ENCODE measurements at places on chromosomes 12 and 14.
A peak's percentile ranks its signal among the peaks of the same experiment; 100 is the strongest.

GRCh38 chr12:62512901-62513300, 46.3 kb downstream of the MON2 start:
- no peak for DNase-seq

GRCh38 chr12:50390316-50390741, 6.1 kb downstream of the FAM186A start:
- DNase-seq = peak; percentile 67

GRCh38 chr12:41514907-41515306, 326.8 kb downstream of the PDZRN4 start:
- no peak for DNase-seq

GRCh38 chr14:94391281-94391975, 3.0 kb upstream of the SERPINA1 start:
- DNase-seq = no peak

DNA sequence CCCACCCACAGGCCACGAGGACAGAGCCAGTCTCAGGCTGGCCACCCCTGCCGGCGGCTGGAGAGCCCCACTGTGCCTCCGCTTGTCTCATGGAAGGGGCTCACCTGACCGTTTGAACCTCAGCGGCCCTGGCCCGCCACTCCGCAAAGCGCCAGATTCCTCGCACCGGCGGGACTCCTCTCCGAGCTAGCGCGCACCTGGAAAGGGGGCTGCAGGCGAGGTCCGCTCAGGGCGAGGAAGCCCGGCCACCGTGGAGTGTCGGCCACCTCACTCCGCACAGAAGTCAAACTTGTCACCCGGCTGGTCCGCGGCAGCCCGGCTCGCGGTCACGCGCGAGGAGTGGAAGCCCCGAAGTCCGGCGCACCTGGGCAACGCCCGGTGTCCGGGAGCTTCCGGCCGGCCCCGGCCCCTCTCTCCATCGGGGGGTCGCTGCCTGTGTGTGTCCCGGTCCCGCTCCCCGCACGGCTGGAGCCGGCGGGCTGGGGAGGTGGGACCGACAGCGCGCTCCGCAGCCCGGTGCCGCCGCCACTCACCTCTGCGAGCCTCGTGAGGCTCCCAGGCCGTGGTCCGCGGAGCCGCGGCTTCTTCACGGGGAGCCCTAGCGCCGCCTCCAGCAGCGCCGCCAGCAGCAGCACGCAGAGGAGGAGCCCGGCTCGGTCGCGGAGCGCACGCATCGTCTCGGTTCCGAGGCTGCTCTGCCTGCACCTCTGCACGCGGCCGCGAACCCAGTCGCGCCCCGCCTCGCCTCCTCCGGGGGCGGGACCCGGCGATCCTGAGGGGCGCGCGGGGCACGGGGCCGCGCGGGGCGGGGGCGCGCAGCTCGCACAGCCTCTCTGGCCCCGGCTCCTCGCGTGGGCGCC, at the start of gene ISM2:
TSS of gene ISM2 (minus strand) at position 697 of the 860 bp plus-strand sequence. CDS start at position 674, 23 bp downstream.
- DNase-seq = no peak

- DNase-seq = peak; percentile 83
Measured at GRCh38 chr12:55926738-55927587, 731 bp downstream of the PYM1 start.

DNA sequence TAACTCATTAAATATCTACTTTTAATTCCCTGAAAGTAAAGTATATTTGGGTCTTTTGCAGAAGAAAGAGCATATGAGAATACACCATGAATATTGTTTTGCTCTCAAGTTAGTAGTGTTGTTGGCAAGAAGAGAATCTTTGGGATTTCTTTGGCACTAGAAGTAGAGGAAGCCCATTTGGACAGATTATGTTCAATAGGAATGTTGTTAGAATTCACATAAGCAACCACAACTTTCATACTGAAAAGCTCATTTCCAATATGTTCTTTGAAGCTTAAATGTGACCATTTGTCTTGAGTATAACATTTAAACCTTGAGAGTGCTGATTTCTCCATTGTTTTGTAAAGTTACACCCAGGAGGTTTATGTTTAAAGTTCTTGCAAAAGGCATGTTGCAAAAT, 37.6 kb downstream of the PLEKHG7 start:
- no peak for DNase-seq

DNA sequence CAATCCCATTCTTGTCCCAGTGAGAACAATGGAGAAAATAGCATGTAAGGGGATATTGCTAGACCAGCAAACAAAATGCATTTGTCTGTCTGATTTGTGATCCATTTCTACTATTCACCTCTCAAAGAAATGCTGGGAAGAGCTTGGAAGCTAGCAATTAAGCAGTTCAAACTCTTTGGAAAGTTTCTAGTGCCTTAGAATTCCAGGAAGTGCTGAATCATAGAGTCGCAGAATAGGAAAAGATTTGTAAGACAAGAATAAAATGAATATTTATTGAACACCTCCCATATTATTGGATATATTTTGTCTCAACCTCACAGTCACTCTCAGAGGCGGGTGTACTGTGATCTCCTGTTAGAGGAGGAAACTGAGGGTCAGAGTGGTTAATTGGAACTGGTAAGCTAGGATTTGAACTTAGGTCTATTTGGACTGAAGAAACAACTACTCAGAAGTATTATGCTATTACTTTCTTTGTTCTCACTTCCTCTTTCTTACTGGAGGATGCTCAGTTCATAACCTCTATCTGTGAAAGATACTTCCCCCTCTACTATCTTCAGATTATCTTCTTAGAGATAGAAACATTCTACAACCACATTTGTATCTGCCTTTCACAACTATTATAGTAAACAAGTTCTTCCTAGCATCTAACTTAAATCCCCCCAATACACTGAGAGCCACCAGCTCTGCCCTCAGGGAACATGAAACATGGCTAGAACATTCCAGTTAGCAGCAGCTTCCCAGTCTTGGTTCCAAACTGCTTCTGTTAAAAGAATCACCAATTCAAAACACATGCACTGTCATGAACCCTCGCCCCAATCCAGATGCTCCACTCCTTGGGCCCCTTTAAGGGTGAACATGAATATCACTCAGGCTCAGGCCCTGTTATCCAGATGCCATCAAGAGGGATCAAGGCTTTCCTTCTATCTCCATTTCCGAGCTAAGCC, 64.2 kb downstream of the DRAM1 start:
- DNase-seq = peak; percentile 21

GRCh38 chr14:60346706-60347105, 97.7 kb downstream of the PPM1A start:
- DNase-seq = no peak

- no peak for DNase-seq
Measured at GRCh38 chr14:56180754-56181542, 62.7 kb downstream of the PELI2 start.

DNA sequence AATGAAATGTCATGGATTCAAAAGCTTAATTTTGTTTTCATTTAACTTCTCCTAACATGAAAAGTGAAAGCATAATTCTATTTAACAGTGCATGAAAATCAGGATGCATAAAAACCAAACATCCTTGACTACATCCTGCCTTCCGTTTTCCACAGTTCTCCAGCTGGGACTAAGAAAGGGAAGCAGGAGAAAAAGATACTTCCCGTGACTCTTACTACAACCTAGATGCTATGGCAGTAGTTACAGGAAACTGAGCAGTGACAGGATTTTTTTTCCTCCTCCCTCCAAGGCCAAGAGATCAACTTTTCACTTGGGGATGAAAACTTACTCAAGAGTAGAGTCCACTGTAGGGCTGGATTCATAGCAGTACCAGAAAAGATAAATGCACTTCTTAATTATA, 2.6 kb downstream of the EXOC5 start:
- peak; percentile 4 for DNase-seq

GRCh38 chr14:60925286-60925685, 55.6 kb downstream of the TRMT5 start:
- no peak for DNase-seq

DNA sequence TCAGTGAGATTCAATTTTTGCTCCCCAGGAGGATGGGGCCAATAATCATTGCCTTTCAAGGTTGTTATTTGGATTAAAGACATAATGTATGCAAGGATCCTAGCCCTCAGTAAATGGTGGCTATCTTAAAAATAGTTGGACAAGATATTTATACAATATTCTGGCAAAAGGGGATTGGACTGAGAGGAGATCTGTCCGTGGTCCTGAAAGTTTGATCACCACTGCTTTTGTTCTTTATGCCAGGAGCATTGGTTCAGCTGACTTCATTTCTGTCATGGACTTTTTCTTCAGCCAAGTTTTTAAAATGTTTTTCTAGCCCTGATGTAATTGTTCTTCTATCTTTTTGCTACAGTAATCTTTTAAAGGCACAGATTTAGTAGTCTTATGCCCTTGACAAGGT, 70.2 kb upstream of the TCL1A start:
- DNase-seq = peak; percentile 8

- peak; percentile 44 for DNase-seq
Measured at GRCh38 chr12:84661786-84662185, 250.8 kb downstream of the SLC6A15 start.

- DNase-seq = no peak
Measured at GRCh38 chr12:47741340-47741703, 16.0 kb upstream of the ENDOU start.

- DNase-seq = no peak
Measured at GRCh38 chr14:105316577-105316941, 2.0 kb downstream of the PACS2 start.

DNA sequence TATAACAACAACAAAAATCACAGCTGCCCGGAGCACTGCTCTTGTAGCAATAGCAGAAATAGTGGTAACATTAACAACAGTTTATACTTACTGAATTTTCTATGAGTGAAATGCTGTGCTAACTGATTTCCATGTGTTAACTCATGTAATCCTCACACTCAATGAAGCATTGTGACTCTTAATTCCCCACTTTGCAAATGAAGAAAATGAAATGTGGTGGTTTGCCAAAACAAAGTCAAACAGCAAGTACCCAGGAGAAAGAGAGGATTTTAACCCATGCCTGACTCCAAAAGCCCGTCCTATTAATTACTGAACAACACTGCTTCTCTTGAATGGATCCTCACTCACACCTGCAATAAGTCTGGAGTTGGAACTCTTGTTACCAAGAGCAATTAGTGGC, 123.5 kb downstream of the MED13L start:
- DNase-seq = no peak

GRCh38 chr12:66446276-66446675, 144.0 kb downstream of the HELB start:
- no peak for DNase-seq

DNA sequence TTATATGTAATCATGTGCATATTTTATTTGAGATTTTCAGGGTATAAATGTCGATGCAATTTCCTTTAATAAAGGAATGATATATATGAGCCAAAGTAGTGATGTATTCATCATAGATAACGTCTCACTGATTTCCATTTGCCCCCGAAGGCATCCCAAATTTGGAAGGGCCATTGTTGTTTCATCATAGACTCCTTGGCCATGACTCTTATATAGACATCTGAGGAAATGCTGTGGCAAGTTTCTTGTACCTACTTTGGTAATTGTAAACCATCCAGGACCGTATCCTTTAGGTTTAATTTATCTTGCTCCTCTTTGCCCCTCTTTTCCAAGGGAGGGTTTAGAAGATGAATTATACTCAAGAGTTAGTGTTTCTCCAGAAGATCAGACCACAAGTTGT, 84.7 kb downstream of the SAMD4A start:
- no peak for DNase-seq

DNA sequence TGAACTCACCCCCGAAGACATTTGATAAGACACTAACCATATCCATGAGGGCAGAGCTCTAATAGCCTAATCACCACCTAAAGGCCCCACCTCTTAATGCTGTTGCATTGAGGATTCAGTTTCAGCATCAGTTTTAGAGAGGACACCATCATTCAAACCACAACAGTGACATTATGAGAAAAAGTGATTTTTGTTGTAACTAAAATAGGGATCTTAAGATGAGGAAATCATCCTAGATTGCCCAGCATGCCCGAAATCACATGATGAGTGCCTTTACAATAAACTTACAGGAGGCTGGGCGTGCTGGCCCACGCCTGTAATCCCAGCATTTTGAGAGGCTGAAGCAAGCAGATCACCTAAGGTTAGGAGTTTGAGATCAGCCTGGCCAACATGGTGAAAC, 9.7 kb upstream of the GLT1D1 start:
- no peak for DNase-seq

- DNase-seq = no peak
Measured at GRCh38 chr12:98146043-98146442, 369.3 kb upstream of the TMPO start.

DNA sequence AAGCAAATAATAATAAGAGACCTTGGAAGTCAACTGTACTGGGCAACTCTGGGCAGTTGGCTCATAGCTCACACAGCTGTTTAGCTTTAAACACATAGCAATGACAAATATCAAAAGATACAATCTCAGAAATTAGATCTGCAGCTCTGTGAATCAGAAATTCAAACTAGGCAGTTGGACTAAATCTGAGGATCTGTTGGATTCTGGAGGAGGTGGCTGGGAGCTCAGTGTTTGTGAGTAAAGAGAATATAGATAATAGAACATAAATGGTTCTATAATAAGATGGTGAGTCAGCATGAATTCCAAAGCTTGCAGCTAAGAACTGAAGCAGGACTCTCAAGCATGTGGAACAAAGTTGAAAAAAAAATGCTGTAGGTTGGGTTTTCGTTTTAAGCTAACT, 1949.4 kb upstream of the SEL1L start:
- DNase-seq = peak; percentile 7

DNA sequence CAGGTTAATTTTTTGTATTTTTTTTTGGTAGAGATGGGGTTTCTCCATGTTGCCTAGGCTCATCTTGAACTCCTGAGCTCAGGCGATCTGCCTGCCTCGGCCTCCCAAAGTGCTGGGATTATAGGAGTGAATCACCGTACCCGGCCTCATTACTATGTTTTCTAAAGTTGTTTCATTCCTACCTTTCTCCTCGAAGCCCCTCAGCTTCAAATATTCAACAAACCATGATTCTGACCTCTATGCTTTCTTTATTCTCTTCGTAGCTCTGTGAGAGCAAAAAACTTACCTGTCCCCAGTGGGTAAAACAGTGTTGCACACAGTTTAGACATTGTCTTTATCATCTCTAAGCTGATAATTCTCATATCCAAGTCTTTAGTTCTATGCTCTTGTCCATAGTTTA, 26.2 kb upstream of the MDM2 start:
- DNase-seq = no peak

DNA sequence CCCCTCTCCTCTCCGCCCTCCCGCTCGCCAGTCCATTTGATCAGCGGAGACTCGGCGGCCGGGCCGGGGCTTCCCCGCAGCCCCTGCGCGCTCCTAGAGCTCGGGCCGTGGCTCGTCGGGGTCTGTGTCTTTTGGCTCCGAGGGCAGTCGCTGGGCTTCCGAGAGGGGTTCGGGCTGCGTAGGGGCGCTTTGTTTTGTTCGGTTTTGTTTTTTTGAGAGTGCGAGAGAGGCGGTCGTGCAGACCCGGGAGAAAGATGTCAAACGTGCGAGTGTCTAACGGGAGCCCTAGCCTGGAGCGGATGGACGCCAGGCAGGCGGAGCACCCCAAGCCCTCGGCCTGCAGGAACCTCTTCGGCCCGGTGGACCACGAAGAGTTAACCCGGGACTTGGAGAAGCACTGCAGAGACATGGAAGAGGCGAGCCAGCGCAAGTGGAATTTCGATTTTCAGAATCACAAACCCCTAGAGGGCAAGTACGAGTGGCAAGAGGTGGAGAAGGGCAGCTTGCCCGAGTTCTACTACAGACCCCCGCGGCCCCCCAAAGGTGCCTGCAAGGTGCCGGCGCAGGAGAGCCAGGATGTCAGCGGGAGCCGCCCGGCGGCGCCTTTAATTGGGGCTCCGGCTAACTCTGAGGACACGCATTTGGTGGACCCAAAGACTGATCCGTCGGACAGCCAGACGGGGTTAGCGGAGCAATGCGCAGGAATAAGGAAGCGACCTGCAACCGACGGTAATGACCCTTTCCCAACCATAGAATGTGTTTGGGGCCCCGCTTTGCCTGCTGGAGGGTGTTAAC, 615 bp downstream of the CDKN1B start:
- no peak for DNase-seq

GRCh38 chr12:53219292-53219955, 12.4 kb upstream of the ITGB7 start:
- DNase-seq = no peak

All from stromal cell of bone marrow (primary cell).